Astrocyte (in vitro differentiated cells and primary cell): ENCODE measurements at places on chromosomes 5 and 9. TPM values are rescaled to one million over a fixed set of nuclear protein-coding genes. Genes with fewer than 3 reads are reported as not detected.

GRCh38 chr5:97182571-97183099, 412 bp downstream of the RIOK2 start:
- DNase-seq: peak; percentile 35

The IFNK gene
- total RNA-seq: not detected in 2 replicates

DNA sequence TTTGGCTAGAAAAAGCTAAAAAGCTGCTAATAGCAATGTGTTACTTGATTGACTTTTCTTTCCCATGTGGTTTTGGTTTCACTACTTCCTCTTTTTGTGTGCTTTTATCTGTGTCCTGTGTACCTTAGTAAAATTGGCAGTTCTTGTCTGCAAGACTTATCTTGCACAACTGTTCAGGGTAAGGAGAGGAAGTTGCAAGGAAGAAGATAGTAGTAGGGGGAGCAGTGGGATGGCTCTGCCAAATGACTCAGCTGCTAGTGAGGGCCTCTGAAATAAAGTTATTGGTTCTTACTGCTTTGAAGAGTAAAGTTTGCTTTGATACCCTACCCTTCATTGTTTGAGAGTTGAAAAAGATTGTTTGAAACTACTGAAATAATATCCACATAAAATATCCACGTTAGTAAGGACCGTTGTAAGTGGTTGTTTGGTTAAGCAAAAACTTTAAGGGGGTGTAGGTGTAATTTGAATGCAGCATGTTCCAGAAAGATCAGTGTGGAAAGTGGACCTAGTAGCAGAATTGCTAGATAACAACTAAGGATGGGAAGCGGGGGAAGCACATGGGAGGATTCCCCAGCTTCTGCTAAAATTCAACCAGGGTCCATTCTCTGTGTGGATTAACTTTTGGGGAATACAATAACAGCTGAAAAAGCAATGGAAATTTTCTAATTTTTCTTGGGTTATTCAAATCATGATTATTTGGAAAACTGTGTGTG, 123.5 kb downstream of the SCAMP1 start:
- peak; percentile 41 for DNase-seq

- DNase-seq: no peak
Observed at GRCh38 chr5:66072031-66072430, 72.1 kb upstream of the SREK1 start.

DNA sequence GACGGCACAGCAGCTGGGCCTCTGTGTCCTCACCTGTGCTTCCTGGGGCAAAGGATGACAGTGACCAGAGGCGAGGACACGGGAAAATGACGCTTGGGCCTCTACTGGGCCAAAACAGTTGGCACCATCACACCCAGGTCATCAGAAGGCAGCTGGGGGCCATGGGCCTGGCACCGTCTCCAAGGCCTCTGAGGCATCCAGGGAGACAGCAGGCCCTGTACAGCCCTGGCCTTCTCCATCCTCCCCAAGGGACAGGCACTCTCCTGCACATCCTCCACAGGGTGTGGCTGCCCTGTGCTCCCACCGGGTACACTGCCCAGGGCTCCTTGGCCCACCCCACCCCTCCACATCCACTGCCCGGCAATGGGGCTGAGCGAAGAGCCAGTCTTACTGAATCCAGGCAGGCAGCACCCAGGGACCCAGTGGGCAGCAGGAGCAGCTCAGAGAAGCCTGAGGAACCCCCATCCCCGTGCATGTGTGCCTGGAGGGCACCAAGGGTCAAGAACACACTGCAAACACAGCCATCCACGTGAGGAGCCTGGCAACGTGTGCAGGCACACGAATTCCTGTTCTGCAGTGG, 4.0 kb downstream of the LPCAT1 start:
- no peak for DNase-seq

DNA sequence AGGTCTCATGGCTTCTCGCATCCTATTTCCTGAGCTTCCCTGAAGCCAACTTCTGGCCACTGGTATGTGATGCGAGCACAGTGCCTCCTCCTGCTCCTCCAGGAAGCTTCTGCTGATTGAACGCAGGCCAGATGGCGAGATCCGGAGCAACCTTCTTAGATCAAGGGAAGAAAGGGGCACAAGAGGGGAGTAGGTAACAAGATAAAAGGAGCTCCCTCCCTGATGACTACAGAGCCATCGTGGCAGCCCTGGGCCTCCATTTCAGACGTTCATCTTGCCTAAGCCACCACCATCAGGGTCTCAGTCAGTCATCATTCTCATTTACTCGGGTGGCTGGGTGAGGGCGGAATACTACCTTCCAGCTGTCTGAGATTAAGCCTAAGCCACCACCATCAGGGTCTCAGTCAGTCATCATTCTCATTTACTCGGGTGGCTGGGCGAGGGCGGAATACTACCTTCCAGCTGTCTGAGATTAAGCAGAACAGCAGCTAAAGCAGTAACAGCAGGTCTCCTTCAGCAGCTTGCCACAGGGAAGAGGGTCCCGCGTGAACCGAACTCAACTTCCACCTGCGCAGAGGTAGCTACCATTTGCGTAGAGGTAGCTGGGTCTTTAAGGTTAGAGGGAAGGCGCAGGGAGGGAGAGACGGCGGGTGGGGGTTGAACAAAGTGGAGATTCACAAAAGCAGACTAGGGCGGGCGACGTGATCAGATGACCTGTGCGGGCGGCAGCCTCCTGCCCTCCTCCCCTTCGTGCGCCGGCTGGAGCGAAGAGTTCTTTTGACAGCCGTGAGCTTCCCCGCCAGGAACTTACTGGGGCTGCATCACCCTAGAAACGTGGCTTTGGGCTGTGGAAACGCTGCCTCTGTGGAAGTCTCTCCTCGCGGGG, 27.9 kb upstream of the MGAT1 start:
- peak; percentile 35 for DNase-seq

The MZB1 gene
- total RNA-seq: 0.22 TPM in 1 of 2 replicates, not detected in the other

DNA sequence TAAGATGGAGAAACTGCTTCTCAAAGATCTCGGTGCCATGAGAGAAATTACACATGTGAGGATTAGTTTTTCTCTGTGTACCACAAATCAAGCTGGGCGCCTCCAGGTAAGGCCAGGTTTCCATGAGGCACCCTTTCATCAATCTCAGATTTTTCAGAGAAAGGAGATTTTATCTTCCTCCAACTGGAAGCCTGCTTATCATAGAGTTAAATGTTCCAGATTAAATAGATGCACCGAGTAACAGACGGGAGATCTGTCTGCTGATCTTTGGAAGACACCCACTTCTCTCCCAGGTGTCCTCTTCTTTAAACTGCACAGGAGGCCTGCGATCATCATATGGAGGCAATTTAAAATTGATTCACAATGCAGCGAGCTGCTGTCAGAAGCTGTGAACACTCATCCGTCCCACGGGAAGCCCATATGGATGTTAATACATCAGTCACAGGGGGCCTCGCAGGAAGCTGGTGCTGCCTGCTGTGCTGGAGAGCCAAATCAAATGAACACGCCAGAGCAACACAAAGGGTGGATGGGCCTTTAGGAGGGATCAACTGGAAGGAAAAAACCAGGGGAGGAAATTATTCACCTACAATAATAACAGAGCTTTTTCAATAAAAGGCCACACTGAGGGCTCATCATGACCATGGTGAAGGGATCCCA, 93.3 kb downstream of the TLE1 start:
- no peak for DNase-seq

GRCh38 chr5:35745193-35745592, 111.5 kb upstream of the IL7R start:
- no peak for DNase-seq

DNA sequence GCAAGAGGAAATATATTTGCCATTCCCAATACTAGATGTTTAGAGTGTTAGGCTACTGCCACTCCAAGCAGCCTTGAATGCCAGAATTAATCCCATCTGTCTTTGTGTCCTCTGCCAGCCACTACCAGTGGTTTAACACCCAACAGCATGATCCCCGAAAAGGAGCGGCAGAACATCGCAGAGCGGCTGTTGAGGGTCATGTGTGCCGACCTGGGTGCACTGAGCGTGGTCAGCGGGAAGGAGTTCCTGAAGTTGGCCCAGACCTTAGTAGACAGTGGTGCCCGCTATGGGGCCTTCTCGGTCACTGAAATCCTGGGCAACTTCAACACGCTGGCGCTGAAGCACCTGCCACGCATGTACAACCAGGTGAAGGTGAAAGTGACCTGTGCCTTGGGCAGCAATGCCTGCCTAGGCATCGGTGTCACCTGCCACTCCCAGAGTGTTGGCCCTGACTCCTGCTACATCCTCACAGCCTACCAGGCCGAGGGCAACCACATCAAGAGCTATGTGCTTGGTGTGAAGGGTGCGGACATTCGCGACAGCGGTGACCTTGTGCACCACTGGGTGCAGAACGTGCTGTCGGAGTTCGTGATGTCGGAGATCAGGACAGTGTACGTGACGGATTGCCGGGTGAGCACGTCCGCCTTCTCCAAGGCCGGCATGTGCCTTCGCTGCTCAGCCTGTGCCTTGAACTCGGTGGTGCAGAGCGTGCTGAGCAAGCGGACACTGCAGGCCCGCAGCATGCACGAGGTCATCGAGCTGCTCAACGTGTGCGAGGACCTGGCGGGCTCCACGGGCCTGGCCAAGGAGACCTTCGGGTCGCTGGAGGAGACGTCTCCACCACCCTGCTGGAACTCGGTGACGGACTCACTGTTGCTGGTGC, 29.3 kb downstream of the AMBP start:
- DNase-seq: no peak

DNA sequence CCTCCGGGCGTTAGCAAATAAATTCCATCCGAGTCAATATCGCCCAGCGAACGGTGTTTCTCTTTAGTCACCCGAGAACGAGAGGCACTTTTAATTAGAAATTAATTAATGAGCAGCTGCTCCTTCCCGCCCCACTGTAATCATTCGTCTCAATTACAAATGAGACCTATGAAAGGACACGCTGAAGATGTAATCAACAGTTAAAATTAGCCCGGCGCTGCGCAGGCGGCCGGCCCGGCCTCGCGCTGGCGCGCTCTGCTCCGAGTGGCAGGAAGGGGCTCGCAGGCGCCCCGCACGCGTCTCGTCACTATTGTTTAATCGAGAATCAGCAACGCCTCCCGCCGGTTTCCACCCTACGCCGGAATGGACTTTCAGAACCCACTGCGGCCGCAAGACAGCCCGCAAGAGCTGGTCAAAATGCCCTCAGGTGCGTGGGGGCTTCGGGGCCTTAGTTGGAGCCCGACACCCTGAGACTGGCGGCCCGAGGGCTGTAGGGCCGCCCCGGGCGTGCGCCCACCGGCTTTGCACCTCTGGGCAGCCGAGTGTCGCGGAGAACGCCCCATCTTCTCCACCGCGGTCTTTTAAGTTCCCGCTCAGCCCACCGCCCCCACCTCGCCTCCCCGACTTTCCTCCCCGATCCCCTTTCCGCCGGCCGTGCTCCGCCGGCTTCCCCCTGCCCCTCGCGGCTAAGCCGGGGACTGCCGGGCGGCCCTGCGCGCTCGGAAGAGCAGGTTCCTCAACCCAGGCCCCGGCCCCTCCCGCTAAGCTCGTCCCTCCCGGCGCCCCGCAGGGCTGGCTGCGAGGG, 597 bp upstream of the IRX4 start:
- no peak for DNase-seq

- DNase-seq: no peak
Observed at GRCh38 chr9:71638627-71639026, 129.7 kb downstream of the CEMIP2 start.

GRCh38 chr5:176579323-176579722, 30.2 kb downstream of the CDHR2 start:
- DNase-seq: no peak

DNA sequence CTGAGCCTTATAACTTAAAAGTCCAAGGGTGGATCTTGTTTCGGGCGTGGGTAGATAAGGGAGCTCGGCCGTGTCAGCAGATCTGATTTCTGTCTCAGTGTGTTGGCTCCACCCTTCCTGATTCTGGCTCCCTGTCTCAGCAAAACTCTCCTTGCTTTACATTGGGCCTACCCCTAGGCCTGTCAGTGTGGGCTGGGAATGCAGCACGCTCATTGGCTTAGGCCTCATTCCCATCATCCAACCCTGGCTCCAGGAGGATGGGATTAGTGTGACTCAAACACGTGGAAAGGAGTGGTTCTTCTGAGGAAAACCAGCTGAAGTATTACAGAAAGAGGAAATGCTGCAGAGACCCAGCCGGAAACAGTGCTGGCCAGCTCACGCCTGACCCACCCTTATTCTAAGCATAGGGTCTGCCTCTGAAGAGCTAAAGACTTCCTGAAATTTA, 59.9 kb downstream of the ZFAND5 start:
- DNase-seq: peak; percentile 61

DNA sequence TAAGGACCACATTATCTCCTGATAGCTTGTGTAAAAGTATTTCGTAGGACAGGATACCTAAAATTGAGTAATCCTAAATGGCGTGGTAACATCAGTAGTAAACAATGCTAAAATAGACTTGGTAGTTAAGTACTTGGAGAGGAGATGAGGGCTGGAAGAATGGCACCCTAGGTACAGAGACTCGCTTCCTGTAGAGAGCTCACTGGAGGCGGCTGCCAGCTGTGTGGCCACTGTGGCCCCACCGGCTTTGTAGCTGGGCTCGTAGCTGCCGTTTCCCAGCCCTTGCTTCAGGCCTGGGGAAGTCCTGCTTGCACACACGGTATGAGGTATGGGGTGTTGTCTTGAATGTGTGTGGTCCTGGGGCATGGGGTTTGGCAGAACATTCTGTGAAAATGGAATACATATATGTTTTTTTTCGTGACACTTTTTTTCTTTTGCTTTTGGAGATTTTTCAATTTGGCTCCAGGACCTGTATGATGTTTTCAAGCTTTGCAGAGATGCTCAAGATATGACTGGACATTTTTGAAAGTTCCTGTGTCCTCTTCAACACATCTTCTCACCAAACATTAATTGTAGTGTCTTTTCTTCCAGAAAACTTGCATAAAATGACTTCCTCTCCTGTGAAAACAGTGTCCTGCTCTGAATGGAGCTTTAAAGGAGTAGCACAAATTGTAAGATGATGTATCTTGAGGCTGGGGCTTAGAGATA, 58.0 kb downstream of the RCL1 start:
- DNase-seq: no peak

GRCh38 chr5:129398026-129398678, 61.9 kb upstream of the ADAMTS19 start:
- peak; percentile 3 for DNase-seq

- no peak for DNase-seq
Observed at GRCh38 chr5:78845470-78845869, 139.6 kb downstream of the ARSB start.

DNA sequence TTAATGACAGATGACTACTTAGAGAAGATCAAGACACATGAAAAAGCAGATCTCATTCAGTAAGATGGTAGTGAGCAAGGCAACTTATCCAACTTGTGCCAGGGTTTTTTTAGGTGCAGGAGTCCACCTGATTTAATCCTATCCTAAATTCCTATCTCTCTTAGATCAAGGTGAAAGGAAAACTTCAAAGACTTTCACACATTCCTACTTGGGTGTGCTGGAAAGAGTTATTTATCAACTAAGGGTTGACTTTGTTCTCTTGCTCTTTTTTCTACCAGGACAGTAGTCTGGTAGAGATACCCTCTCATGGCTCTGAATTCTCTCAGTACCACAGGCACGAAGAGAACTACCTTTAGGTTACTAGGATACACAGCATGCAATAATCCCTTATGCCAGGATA, 18.2 kb downstream of the TUT7 start:
- DNase-seq: no peak

The HTR4 gene
- total RNA-seq: not detected in 2 replicates
